ENCODE measurements at places on chromosomes 2 and 18.

DNA sequence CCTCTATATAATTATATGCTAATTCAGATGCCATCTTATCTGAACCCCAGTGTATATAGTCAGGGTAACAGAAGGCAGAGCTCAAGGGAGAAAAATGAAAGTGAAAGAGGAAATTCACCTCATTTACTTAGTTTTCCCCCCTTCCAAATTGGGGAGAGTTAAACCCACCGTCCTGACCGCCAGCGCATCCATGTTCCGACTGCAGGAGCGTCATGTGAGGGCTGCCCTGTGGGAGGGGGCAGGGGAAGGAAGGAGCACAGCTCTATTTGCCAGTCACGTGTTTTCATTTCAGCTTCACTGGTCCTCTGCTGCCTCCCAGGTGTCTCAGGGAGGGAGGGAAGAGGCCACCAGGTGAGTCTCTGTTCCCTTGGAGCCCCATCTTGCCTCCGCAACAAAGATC, 13.2 kb downstream of the CNNM4 start:
- DNase-seq = no peak

- no peak for DNase-seq
Observed at GRCh38 chr2:121036226-121036692, 248.7 kb downstream of the TFCP2L1 start.

DNA sequence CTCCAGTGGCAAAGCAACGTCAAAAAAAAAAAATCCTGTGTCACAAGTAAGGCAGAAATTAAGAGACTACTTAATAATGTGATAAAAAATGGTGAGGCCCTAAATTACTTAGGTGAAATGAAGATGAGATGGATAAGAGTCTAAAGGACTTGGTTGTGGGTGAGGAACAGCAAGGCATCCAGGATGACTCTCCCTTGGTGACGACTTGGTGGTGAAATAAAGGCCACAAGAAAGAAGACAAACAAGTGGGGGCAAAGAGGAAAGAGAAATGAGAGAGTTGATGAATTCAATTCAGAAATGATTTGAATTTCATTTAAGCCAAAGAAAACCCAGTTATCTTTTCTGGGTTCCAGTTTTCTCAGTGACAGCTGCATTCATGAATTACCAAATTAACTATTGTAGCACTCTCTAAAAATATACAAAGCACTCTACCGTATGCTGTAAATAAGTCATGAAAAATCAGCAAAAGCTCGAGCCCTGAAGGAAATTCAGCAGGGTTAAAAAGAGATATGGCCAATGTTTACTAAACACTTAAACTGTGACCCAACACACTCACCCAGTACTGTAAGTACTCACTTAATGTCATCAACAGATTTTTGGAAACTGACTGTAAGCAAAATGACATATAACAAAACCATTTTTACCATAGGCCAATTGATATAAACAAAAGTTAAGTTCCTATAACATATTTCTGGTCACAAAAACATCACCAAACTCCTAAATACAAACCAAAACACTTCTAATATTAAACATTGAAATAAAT, 1.4 kb downstream of the METTL8 start:
- no peak for DNase-seq

DNA sequence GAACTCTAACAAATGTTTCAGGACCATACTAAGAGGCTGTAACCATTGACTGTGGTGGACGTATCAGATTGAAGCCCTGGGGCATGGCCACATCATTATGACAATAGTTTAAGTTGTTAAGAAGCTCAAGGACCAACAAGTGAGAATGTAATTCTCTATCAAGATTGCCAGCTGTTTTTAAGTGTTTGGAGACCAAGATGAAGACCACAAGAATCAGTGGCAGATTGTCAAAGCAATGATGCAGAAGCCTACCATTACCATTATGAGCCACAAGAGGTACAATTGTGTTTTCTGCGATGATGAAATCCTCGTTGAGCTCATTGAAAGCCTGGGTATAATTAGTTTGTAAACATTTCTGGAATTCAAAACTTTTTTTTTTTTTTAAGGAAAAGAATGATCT, 261.1 kb upstream of the ZEB2 start:
- DNase-seq = no peak

DNA sequence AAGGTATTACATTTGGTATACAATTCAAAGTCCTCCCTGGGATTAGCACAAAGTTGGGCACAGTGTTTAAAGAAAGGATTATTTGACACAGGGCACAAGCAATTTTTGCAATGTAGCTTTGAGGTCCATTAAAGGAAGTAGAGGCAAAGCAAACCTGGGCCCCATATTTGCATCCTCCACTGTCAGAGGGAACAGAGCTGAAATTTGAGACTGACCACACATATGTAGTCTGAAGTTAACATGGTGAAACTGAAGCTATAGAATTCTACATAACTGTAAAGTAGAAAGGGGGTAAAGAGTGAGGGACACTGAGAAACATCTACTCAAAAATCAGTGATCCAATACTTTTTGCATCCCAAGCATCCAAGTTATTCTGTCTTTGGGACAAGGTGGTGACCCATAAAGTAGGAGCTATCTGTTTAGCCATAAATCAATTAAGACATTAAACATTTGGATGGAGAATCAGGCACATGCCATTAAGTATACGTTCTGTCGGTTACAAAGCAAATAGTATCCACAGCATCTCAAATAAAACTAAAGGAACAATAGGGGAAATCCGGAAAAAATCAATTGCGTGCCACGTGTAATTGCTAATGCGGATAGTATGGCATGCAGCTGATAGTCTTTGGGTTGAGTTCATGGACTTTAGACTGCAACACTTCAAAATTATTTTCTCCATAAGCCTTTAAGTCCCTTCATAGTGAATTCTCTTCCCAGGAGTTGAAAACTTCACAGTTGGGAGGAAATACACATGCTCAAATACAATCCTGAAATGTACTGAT, 72.6 kb downstream of the PLEKHM3 start:
- no peak for DNase-seq

GRCh38 chr2:12709207-12709522, 7.6 kb upstream of the TRIB2 start:
- no peak for DNase-seq

DNA sequence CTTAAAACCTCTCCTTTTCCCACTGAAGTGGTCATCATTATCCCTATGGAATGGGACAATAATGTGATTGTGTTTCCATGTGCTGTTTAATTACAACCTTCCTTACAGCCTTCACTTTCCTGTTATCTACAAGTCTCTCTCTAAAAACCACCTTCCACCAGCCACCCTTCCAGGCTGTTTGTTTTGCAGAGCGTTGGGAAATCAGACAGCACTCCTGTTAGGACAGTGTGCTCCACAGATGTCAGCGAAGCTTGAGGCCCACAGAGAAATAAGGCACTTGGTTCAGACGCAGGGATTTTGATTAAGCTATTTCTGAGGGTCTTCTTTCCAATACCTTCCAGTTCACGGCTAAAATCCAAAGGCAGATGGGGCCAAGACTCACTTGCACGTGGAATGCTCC, 32.3 kb upstream of the ASPRV1 start:
- DNase-seq = no peak

- DNase-seq = no peak
Observed at GRCh38 chr2:19936203-19936602, 34.4 kb upstream of the TTC32 start.

DNA sequence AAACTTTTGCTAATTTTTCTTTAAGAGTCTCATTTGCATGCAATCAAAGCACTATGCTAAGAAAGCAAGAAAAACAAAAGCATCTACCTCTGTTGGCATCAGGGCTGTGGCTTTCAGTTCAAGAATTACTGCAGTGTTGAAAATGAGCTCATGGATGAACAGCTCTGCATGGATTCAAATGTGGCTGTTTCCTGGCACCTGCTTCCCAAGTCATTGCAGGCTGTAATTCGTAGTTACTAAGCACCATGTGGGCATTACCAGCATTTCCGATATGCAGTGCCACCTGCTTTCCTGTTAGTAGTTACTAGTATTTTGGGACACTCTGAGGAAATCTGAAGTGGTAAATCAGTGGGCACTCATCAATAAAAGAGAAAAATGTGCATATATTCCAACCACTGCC, 37.8 kb upstream of the FAM110C start:
- DNase-seq = no peak

- no peak for DNase-seq
Observed at GRCh38 chr2:59713577-59713976, 839.9 kb downstream of the BCL11A start.

- DNase-seq = no peak
Observed at GRCh38 chr2:215479121-215479520, 43.3 kb upstream of the FN1 start.

- DNase-seq = no peak
Observed at GRCh38 chr2:216740557-216741222, 45.3 kb upstream of the IGFBP5 start.

DNA sequence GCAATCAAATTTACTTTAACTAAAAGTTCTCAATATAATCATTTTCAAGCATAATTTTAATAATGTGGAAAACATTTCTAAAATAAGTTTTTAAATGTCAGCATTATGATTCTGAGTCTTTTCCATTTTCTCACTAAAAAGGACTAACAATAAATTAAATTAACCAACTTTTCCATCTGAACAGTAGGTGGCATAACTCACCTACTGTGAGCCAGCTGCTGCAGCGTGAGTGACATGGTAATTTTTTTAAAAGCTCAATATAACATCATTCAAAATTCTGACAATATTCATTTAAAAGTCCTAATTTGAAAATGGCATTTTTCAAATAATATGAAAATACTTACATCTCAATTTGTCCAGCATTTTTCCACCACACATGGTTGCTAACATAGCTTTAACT, 66.5 kb downstream of the DTNB start:
- peak; percentile 57 for DNase-seq

- no peak for DNase-seq
Observed at GRCh38 chr2:147862859-147863516, 18.2 kb downstream of the ACVR2A start.

- peak; percentile 75 for DNase-seq
Observed at GRCh38 chr2:119389615-119390306, 23.0 kb downstream of the DBI start.

GRCh38 chr2:222946700-222947287, 86.0 kb downstream of the ACSL3 start:
- no peak for DNase-seq

DNA sequence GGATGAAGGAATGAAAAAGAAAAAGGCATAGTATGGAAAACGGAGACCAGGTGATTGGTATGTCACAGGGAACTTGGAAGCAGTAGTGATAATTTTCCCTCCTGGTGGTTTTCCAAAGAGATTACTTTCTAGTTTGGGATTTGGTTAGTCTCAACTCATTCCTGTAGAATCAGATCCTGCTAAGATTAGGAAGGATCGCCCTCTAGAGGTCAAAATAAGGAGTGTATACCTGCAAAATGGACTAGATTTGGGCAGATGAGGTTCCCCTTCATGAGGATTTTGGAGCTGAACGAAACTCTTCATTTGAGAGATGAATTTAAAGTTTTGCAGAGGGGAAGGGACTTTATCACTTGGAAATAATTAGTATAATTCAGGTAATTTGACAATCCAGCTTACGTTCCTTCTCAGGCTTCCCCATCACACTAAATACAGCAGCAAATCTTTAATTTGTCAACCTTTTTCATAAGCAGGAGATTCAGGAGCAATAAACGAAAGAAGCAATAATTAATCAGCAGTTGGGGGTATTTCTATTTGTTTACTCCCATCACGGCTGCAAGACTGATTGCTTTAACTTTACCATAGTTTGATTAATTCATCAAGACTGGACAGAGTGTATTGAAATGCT, 65.2 kb downstream of the CCDC195 start:
- DNase-seq = peak; percentile 70

GRCh38 chr18:44957461-44957860, 276.8 kb downstream of the SETBP1 start:
- DNase-seq = no peak

GRCh38 chr2:26581991-26582842, 58.9 kb downstream of the CIB4 start:
- DNase-seq = no peak

DNA sequence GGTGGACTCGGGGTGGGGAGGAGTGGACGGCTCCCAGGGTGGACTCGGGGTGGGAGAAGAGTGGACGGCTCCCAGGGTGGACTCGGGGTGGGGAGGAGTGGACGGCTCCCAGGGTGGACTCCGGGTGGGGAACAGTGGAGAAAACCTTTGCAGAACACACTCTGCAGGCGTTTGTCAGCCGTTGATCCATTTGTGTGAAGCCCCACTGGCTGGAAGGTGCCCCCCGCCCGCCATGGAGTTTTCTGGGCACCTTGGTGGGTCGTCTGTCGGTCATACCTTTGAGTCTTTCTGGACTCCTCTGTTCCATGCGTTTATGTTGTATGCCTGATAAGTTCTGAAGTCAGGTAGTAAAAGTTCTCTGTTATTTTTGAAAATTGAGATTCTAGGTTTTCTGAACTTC, 12.5 kb downstream of the CTDP1 start:
- no peak for DNase-seq

- DNase-seq = no peak
Observed at GRCh38 chr2:220103596-220103995, 476.2 kb downstream of the SLC4A3 start.

GRCh38 chr2:15768615-15769014, 171.7 kb upstream of the MYCN start:
- no peak for DNase-seq

GRCh38 chr2:112686348-112687217, 34.2 kb upstream of the NT5DC4 start:
- no peak for DNase-seq

DNA sequence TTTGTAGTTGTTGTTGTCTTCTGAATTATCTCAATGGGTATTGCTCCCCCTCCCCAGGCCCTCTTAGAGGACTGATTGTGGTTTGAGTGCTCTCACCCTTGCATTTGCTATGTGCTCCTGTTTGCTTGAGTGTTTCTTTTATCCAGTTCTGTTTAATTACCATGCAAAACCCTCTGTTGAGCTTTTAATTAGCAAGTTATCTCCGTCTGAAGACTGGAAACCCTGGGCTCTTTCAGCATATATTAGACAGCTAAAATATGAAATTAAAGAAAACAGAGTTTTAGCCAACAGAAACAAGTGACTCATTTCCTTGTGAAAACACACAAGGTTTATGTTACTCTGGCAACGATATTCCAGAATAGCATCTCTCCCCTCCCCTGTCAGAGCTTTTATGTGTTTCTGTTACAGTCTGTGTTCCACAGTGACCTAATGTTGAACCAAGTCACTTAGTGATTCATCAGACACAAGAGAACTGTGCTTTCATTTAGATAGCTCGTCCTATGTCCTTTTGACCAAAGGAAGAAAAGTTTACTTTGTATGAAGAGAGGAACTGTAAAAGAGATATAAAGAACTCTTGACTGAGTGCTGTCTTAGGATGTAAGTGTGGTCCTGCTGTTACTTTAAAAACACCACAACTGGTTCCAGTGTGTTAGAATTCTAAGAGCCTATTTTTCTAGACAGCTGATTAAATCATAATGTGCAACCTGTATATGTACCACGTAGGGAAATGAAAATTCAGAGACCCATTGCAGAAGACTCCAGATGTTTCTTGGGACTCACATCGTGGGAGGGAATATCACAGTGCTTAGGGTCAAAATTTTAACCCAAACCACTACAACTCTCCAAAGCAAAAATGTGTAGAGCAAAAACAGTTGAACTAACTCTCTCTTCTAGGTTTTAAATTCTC, 172.8 kb upstream of the RBMS1 start:
- peak; percentile 95 for DNase-seq
